ENCODE measurements at places on chromosomes 1 and 21.
A peak's percentile ranks its signal among the peaks of the same experiment; 100 is the strongest.

DNA sequence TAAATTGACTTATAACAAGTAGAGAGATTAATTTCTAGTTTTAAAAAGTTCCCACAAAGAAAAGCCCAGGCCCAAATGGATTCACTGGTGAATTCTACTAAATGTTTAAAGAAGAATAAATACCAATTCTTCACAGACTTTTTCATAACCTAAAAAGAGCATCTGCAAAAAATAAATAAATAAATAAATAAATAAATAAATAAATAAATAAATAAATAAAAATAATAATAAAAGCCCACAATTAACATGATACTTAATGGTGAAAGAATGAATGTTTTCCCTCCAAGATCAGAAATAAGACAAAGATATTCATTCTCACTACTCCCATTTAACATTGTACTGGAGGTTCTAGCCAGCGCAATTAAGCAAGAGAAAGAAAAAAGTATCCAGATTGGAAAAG is 97.6 kb upstream of the KAZN start:
- DNase-seq, result no peak

GRCh38 chr1:149965440-149965839 is 28.8 kb upstream of the MTMR11 start:
- DNase-seq, result no peak

- peak; percentile 38 for DNase-seq
Observed at GRCh38 chr1:115980998-115981993, 5.0 kb downstream of the SLC22A15 start.

- DNase-seq, result no peak
Observed at GRCh38 chr1:198811449-198811848, 172.6 kb downstream of the PTPRC start.
